ENCODE measurements at places on chromosomes 5 and 9. TPM values are rescaled to one million over a fixed set of nuclear protein-coding genes. Genes with fewer than 3 reads are reported as not detected.
A peak's percentile ranks its signal among the peaks of the same experiment; 100 is the strongest.

- DNase-seq = no peak
Observed at GRCh38 chr5:105158526-105158925, 1595.9 kb upstream of the NUDT12 start.

- peak; percentile 35 for DNase-seq
Observed at GRCh38 chr9:72362680-72363139, 2.3 kb downstream of the ZFAND5 start.

GRCh38 chr5:72151646-72152045 lies 44.4 kb downstream of the MAP1B start:
- no peak for DNase-seq

- no peak for DNase-seq
Observed at GRCh38 chr5:53942724-53943123, 367.6 kb downstream of the ARL15 start.

DNA sequence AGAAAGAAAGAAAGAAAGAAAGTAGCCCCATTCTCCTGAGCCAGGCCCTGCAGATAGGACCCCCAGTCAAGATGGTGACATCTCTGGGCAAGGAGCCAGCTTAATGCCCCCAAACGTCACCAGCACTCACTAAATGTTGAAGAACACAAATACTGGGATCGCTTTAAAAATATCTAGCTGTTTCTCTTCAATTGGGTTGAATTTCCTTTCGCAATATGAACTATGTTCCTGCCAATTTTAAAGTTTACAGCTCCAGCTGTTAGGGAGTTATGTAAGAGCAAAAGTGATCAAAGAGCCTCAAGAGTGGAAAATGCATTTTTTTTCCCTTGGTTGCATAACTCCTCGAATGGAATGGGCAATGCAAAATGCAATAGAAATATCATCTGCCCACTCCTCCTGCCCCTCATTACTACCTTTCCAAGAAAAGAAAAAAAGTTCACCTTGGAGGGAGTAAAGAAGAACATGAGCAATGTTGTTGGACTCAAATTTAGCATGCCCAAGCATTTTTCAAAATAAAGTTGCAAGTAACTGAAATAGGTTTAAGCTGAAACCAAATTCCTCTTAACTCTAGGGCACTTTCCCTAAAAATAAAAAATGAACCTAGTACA lies 244.2 kb upstream of the PIK3R1 start:
- no peak for DNase-seq

DNA sequence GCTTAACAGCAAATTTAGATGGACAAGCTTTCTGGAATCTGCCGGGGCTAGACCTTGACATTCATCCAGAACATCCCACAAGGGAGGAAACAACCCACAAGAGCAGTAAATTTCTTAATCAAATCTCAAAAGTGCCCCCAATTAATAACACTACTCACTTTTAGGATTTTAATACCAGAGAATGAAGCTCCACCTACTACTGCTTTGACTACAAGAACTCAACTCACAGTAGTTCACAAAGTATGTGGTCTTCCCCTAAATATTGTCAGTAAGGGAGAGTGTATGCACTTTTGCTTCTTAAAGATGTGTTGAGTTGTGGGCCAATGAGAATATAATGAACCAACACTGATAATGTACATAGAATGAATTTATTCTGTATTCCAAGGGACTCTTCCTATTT lies 94.7 kb downstream of the EBF1 start:
- no peak for DNase-seq

BOD1 gene
- total RNA-seq = 153 TPM

TGFBR1 gene
- total RNA-seq = 9.5 TPM

COL27A1 gene
- total RNA-seq = 11.4 TPM

BARHL1 gene
- not detected for total RNA-seq

GFRA3 gene
- total RNA-seq = not detected

All from PC-3 (cell line).